ENCODE measurements at places on chromosomes 2 and 18. TPM values are rescaled to one million over a fixed set of nuclear protein-coding genes. Genes with fewer than 3 reads are reported as not detected.
A peak's percentile ranks its signal among the peaks of the same experiment; 100 is the strongest.

- H3K4me1 ChIP-seq, result no peaks in the 10 kb centered on the region
- no peaks in the 10 kb centered on the region for H3K36me3 ChIP-seq
- H3K27me3 ChIP-seq, result no peaks in the 10 kb centered on the region
- H3K27ac ChIP-seq, result no peak overlapping the region
Measured at GRCh38 chr18:79882522-79883241, 68.8 kb downstream of the SLC66A2 start.

DNA sequence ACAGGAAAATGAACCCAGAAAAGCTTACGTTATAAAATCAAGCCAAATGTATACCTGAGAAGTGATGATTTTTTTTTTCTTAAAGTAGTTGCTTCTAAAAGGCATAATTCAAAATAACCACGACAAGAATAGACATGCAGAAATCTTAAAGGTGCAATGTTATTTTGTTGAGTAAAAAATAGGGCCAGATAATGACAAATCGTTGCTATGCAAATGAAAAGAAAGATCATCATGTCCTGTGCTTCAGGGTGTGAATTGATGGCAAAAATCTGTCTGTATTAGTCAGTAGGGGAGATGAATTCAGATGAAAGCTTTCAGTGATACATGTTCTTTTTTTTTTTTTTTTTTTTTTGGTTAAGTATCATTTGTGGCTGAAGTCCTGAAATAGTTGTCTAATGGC, 24.0 kb downstream of the LYPD6B start:
- no peaks in the 10 kb centered on the region for H3K36me3 ChIP-seq
- H3K4me1 ChIP-seq, result no peaks in the 10 kb centered on the region
- no peak for DNase-seq
- H3K27ac ChIP-seq, result no peak overlapping the region
- H3K4me3 ChIP-seq, result no peak overlapping the region

DNA sequence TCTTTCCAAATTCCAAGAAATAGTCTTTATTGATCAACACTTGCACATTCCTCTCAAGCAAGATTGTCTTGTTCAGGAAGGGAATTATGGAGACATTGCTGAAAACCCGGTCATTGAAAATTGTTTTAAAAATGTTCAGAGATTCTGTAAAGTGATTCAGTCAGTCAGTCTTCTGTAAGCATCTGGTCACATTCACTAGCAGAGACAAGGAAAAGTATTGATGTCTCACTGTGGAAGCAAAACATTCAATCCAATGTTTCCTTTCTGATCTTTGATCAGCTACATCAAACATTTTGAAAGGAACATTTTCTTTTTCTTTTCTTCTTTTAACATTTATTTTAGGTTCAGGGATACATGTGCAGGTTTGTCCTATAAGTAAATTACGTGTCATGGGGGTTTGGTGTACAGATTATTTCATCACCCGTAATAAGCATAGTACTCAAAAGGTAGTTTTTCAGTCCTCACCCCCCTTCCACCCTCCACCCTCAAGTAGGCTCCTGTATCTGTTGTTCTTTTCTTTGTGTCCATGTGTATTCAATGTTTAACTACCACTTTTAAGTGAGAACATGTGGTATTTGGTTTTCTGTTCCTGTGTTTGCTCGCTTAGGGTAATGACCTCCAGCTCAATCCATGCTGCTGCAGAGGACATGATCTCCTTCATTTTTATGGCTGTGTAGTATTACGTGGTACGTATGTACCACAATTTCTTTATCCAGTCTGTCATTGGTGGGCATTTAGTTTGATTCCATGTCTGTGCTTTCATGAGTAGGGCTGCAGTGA, 61.2 kb downstream of the CTNNA2 start:
- no peak overlapping the region for H3K4me3 ChIP-seq
- H3K27me3 ChIP-seq, result no peaks in the 10 kb centered on the region
- DNase-seq, result no peak

DNA sequence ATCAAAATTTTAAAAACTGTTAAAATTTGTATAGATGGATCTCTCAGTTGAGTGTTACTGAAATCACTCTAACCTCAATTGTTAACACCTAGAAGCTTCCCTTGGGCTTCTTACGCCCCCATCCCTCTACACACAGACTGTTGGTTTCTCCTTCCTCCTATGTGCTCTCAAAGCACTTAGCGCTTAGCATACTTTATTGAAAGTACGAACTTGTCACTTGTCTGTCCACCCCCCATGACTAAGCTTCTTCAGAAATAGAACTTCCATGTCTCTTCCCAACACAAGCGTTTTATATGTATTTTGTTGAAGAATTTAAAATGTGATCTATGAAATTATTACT, 441 bp downstream of the MPHOSPH10 start:
- no peaks in the 10 kb centered on the region for H3K27me3 ChIP-seq
- H3K4me1 ChIP-seq, result peaks cover 10% of the 10 kb centered on the region
- DNase-seq, result no peak
- H3K36me3 ChIP-seq, result peaks cover 29% of the 10 kb centered on the region
- H3K4me3 ChIP-seq, result peak overlapping the region; percentile 99

- H3K36me3 ChIP-seq, result no peaks in the 10 kb centered on the region
- no peak overlapping the region for H3K4me3 ChIP-seq
- H3K27ac ChIP-seq, result no peak overlapping the region
- H3K27me3 ChIP-seq, result no peaks in the 10 kb centered on the region
Measured at GRCh38 chr2:101328474-101329007, 20.0 kb upstream of the RNF149 start.

DNA sequence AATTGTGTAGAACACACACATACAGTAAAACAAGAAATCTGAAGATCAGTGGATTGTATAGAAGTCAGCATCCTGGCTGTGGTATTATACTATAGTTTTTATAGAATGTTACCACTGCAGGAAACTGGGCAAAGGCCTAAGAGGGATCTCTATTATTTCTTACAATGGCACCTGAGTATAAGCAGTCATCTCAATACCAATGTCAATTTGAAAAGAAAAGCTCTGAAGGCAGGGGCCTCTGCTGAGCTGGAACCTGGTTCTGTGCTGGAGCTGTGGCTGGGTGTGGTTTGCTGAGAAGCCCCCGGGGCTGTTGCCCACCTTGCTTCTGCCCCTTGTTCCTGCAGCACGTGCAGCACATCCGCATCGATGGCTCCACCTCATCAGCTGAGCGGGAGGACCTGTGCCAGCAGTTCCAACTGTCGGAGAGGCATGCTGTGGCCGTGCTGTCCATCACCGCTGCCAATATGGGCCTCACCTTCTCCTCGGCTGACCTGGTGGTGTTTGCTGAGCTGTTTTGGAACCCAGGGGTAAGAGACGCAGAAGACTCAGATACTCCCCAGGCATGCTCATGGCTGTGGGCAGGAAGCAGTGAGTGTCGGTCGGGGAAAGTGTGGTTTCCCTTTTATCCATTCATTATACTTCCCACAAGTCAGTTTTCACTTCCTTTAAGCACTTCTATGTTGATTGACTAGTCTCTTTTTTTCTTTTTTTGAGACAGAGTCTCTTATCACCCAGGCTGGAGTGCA, 23.5 kb upstream of the RPL37A start:
- no peak for DNase-seq
- H3K27ac ChIP-seq, result no peak overlapping the region
- H3K4me3 ChIP-seq, result no peak overlapping the region
- no peaks in the 10 kb centered on the region for H3K4me1 ChIP-seq
- H3K27me3 ChIP-seq, result no peaks in the 10 kb centered on the region
- peaks cover 6% of the 10 kb centered on the region for H3K36me3 ChIP-seq

Gene SERPINB11
- total RNA-seq, result not detected

Gene CHRND
- total RNA-seq, result not detected

Gene ANTXR1
- total RNA-seq, result 132 TPM

Gene PDE1A
- 0.08 TPM for total RNA-seq

Gene CABYR
- 29.4 TPM for total RNA-seq

All from Panc1 (cell line).